ENCODE measurements at places on chromosomes 7 and 10.

DNA sequence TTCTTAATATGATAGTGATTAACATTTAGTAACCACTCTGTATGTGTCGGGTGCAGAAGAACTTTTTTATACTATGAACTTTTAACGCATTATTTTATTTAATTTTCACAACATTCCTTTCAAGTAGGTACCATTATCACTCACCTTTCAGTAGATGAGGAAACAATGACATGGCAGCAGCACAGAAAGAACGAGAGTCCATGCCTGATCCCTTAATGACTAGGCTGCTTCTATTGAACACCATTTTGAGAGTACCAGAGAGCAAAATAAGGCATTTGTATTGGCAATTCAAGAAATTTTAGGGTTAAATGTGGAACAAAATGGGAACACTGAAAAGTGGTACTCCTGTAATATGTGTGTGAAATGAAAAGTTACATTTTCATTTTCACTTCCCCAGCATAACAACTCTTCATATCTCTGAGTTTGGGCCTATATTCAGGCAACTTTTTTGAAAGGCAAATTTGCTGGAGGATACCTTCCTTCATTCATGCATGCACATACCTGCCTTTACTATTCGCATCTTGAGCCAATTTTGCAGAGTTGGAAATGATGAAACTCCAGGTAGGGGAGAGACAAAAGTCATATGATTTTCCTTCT, 12.8 kb downstream of the LRRN3 start:
- DNase-seq: no peak

- DNase-seq: no peak
These were observed 35.4 kb downstream of the MALSU1 start for GRCh38 chr7:23334482-23335056.

DNA sequence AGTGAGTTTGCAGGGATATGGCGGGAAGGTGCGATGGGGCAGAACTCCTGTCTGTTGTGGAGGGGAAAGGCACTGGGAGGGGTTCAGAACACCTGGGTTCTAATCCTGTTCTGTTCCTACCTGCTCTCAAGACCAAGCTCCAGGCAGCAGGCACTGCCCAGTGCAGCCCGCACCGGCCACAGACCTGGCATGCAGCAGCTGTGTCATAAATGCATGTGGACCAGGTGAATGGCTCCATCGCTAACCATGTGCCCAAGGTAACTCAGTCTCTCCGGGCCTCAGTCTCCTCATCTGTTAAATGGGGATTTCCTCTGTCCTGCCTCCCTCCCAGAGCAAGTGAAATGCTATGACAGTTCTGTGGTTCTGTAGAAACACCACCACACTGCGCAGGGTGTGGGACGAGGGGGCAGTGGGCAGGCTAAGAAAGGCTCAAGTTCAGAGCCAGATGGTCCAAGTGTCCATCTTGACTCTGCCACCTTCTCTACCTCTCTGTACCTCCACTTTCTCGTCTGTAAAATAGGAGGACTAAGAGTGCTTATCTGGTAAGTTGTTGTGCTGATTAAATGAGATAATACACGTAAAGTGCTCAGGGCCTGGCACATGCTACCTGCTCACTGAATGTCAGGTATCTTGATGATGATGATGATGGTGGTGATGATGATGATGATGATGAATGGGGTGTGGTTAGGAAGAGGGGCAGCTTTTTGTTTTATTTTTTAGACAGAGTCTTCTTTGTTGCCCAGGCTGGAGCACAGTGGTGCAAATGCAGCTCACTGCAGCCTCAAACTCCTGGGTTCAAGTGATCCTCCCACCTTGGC, 22.9 kb downstream of the ATP6V1F start:
- no peak for DNase-seq

DNA sequence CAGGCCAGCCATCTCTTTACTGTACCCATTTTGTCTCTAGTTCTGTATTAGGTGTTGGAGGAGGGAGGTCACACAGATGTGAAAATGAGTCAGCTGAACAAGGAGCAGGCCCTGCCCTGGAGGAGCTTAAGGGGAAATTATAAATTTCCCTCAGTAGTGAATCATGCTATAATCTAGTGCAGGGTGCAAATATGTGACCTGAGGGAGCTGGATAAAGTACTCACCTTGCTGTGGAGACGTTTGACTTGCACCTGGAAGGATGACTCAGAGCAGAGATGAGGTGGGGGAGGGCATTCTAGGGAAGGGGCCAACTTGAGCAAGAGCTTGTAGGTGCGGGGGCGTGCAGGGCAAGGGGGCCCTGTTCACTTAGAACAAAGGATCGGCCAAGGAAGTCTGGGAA, 610.6 kb downstream of the SDK1 start:
- DNase-seq: no peak

Data from stimulated activated CD8-positive, alpha-beta memory T cell treated with anti-CD3 and anti-CD28 coated beads, Interleukin-2, amount 100 ng/mL, for 1 hour (primary cell).